ENCODE measurements at places on chromosomes 11 and 22.

- no peak for DNase-seq
Measured at GRCh38 chr11:106446302-106446701, 368.8 kb downstream of the AASDHPPT start.

DNA sequence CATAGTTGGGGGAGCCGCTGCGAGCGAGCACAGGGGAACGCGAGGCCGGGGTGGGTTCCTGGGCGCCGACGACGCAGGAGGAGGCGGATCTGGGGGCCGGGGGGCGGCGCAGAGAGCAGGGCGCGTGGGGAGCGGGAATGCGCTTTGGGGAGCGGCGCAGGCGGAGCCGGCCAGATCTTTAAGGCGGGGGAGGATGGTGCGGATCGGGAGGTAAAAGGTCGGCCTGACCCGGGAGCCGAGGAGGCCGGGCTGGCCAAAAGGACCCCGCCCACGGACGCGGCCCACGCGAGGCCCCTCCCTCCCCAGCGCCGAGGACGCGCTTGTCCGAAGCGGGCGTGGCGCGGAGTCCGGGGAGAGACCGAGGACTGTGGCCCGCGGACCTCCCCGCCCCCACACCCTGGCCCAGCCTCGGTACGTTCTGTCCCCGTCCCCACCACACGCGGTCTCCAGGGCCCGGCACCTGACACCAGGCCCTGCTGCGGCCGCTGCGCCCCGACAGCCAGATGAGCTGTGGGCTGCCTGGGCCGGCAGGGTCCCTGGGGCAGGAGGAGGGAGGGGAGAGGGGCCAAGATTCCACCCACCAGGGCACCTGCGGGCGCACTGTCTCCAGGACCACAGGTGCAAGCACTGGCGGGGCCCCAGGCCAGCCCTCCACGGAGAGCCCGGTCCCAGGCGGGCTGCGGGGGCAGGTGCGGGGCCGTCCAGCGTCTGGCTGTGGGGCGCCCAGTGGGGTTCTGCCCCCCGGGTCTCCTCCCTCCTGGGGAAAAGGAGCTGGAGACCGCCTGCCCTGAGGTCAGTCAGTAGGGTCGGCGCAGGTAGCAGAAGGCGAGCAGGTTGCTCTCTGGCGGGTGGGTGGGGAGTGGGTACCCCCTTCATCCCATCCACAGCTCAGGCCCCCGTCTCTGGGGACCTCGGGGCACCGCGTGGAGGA, 10.9 kb downstream of the PIM3 start:
- peak; percentile 72 for DNase-seq

- no peak for DNase-seq
Measured at GRCh38 chr11:37078521-37078920, 480.5 kb upstream of the RAG2 start.

DNA sequence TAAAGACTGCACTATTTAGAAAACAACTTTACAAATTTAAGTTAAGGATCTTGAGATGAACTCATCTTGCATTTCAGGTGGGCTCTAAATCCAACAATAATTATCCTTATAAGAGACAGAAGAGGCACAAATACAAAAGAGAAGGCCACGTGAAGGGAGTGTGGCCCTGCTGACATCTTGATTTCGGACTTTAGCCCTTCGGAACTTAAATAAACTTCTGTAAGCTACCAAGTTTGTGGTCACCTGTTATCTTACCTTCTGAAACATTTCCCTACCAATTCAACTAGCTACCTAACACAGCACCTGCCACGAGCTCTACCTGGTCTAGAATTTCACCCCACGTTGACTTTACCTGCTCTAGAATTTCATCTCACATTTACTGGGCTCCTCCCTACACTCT, 42.9 kb upstream of the ARHGAP32 start:
- no peak for DNase-seq

DNA sequence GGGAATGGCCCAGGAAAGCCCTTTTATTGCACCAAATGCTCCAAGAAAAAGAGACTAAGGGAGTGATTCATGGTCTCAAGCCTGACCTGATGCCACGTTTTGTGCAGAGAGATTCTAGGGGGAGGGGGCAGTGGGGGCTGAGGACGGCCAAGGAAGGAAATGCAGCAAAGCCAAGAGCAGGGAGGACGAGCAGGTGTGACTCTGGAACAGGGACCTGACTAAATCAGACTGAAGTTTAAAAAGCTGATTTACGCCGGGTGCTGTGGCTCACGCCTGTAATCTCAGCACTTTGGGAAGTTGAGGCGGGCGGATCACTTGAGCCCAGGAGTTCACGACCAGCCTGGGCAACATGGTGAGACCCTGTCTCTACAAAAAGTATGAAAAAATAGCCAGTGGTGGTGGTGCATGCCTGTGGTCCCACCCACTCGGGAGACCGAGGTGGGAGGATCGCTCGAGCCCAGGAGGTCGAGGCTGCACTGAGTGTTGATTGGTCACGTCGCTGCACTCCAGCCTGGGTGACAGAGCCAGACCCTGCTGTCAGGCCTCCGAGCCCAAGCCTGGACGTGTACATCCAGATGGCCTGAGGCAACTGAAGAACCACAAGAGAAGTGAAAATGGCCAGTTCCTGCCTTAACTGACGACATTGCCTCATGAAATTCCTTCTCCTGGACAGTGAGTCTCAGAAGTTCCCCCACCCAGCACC, 10.8 kb upstream of the IFITM3 start:
- DNase-seq: no peak

GRCh38 chr11:126502159-126502558, 146.7 kb downstream of the ST3GAL4 start:
- no peak for DNase-seq

- no peak for DNase-seq
Measured at GRCh38 chr22:39367035-39367434, 17.2 kb downstream of the SYNGR1 start.

- no peak for DNase-seq
Measured at GRCh38 chr11:114265122-114265878, 30.9 kb upstream of the NNMT start.

- DNase-seq: no peak
Measured at GRCh38 chr22:31029276-31029675, 51.8 kb upstream of the SMTN start.

GRCh38 chr11:59436169-59436568, at the start of gene OR5A1:
OR5A1 (plus strand) TSS chr11:59436469; CDS start chr11:59443169, 6,700 bp downstream.
- no peak for DNase-seq

GRCh38 chr11:8823174-8823742, 87.7 kb upstream of the AKIP1 start:
- DNase-seq: no peak

- DNase-seq: no peak
Measured at GRCh38 chr11:103894034-103894433, 142.4 kb upstream of the DDI1 start.

- no peak for DNase-seq
Measured at GRCh38 chr11:86559311-86559945, 113.0 kb downstream of the ME3 start.

Data from stimulated activated CD8-positive, alpha-beta memory T cell treated with anti-CD3 and anti-CD28 coated beads, Interleukin-2, amount 100 ng/mL, for 48 hours (primary cell).